Thymus (tissue), 14 donors: ENCODE measurements at places on chromosomes 7 and 10.

DNA sequence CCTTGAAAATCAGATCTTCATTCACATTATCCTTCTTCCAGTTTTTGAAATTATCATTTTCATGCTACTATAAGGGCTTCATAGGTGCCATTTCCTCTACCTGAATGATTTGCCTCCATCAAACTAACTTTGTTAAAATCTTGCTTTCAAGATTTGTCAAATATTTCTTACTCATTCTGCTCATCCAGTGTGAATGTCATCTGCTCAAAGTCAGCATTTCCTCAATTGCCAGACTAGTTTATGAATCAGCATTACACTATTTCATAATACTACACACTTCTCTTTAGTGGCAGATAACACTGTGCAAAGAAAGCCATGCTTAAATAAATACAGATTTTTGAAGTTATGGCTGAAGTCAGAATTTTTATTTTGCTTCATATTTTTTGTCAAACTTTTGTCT, 21.3 kb upstream of the LIPF start:
- DNase-seq: no peak

GRCh38 chr7:131692131-131692960, 135.9 kb upstream of the PODXL start:
- no peak for DNase-seq

DNA sequence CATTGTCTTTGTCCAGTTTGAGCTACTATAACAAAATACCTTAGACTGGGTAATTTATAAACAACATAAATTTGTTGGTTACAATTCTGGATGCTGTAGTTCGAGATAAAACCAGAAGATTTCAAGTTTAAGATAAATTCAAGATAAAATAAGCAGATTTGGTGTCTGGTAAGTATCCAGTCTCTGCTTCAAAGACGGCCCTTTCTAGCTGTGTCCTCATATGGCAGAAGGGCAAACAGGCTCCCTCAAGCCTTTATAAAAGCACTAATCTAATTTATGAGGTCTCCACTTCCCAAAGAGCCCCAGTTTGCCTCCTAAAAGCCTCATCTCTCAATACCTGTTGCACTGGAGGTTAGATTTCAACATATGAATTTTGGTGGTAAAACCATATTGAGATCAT, 31.1 kb upstream of the SGCE start:
- DNase-seq: no peak

GRCh38 chr7:155231941-155232340, 65.7 kb upstream of the INSIG1 start:
- no peak for DNase-seq

GRCh38 chr10:118258285-118258684, 83.8 kb downstream of the FAM204A start:
- DNase-seq: no peak

- DNase-seq: no peak
Measured at GRCh38 chr7:138967159-138967558, 14.0 kb downstream of the KIAA1549 start.

DNA sequence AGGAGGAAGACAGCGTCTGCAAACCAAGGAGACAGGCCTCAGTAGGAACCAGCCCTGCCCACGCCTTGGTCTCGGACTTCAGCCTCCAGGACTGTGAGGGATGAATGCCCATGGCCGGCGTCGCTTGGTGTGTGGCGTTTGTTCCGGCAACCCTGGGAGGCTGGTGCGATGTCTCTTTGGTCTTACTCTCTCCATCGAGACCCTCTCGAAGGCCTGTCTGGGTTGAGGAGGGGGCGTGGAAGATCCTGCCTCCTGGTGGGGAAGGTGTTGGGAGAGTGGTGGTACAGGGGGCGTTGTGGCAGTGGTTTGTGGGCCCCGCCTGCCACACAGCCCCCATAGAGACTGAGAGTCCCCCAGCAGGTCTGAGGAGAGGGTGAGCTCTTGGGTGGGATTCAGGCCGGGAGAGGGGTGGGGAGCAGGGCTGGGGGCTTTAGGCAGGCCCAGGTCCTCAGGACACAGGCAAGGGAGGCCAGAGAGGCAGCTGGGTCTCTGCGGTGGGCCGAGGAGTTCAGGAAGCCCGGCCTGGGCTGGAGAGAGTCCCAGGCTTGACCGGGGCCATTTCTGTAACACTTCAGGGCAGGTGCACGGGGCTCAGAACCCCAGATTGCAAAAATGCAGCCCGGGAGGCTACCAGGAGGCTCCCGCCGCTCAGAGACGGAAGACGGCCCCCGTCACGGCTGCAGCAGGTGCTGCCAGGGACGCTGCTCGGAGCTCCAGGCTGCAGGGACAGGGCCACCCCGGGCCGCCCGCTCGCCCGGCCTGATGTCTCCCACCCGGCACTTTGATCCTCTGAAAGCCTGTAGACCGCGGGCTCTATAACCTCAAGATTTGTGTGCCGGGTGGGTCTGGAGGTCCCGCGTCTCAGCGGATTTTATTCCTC, 33.8 kb upstream of the PSMG3 start:
- no peak for DNase-seq
